Kidney (tissue), 22 donors: ENCODE measurements at places on chromosomes 4 and X.

DNA sequence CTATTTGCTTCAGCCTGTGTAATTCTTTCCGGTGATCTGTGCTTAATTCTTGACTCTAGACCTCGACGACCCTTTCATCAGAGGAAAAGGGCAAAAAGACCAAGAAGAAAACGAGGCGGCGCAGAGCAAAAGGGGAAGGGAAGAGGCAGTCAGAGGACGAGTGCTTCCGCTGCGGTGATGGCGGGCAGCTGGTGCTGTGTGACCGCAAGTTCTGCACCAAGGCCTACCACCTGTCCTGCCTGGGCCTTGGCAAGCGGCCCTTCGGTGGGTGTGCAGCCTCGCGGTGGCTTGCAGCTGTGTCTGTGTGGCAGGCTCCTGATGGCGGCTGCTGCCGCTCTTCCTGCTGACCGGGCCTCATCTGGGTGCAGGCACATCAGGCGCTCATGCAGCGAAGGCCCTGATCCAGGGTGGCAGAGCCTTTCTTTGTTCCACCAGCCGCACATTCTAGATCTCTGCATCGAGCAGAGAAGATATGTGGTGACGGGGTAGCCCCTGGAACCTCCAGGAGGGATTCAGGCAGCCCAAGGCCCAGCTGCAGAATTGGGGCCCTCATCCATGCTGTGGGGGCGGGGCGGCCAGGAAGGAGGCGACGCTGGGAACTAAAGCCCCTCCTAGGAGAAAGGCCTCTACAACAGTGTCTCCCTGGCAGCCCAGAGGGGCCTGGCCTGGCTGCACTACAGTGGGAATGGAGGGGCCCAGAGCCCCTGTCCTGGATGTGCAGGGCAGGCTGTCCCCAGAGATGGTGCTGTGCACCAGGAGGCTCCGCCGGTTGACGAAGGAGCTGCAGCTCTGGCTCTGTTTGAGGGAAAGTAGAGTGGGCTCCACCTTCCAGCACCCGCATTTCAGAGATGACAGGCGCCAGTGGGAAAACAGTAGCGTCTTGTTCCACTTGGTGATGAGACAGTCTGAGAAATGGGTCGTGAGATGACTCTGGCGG is 32.1 kb downstream of the NELFA start:
- no peak for DNase-seq

GRCh38 chr4:125368671-125369081 is 53.9 kb downstream of the FAT4 start:
- DNase-seq: no peak

DNA sequence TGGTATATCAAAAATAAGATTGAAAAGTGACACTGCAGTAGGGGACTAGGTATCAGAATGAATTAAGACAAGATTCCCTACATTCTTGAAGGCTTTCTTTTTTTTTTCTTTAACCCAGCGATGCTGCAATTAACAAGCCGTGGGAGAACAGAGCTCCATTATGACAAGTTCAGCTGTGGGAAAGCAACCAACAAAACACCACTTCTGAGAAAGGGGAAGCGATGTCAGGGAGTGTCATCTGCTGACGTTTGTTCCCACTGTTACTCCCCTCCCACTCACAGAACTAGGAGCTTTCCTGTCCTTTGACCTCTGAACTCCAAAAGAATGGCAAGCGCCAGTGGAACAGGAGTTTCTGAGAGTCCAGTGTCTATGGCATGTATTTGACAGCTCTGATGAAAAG is 90.2 kb upstream of the SLITRK2 start:
- DNase-seq: peak; percentile 4

- DNase-seq: no peak
Observed at GRCh38 chrX:111649638-111650037, 31.3 kb upstream of the ALG13 start.

- no peak for DNase-seq
Observed at GRCh38 chrX:31609130-31609529, 537.3 kb upstream of the FTHL17 start.

DNA sequence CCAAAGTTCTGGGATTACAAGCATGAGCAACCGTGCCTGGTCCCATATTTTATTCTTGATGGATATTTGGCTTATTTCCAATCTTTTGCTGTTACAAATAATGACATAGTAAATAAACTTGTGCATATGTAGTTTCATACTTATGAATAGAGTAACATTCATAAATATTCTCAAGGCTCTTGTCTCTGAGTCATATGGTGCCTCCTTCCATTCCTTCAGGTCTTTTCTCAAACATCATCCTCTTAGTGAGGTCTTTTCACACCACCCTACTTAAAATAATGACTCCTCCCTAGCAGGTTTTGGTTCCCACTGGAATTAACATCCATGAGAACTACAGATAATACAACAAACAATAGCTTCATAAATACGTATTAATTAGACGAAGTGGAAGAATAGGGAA is 416.6 kb downstream of the IQCM start:
- DNase-seq: no peak

GRCh38 chr4:4961936-4962335 is 57.3 kb downstream of the CYTL1 start:
- no peak for DNase-seq

- peak; percentile 12 for DNase-seq
Observed at GRCh38 chr4:99687120-99687519, 29.5 kb upstream of the C4orf54 start.

DNA sequence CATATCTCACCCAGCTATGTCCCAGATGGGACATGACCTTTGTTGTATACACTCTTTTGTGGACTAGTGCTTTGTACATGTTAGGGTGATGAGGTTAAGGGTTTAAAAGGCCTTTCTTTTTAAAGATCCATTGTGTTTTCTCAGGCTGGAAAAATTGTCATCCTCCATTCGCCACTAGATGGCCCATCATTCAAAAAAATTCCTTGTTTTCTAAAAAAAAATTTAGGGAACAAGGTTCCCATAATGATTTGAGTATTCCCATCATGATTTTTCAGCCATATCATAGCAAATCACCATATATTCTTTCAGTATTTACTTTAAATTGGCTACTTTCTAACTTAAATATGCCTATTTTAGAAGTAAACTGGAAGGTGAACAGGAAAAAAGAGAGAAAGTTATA is 91.9 kb upstream of the TMEM164 start:
- no peak for DNase-seq

DNA sequence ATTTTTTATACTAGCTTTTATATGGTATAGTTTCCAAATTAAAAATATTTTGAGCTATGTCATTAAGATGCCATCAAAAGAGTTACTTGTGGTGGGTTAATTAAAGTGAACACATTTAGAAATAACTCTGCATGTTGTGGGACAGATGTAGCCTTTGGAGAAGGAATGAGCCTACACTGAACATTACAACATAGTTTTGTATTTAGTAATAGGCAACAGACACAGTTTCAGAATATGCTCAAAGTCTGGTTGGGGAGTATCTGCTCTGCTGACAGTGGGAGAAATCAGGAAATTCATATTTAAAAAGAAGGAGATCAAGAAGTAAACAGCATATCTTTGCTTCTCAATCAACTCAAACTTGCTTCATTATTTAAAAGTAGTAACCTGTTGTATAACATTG is 23.7 kb downstream of the EMCN start:
- DNase-seq: no peak
